Activated CD4-positive, alpha-beta T cell treated with anti-CD3 and anti-CD28 coated beads, Interleukin-2, Interleukin-6, amounts not matched to agents 100 ng/mL and 50 ng/mL, durations not matched to agents 16 hours and 8 hours (primary cell): ENCODE measurements at places on chromosomes 7 and 10.

DNA sequence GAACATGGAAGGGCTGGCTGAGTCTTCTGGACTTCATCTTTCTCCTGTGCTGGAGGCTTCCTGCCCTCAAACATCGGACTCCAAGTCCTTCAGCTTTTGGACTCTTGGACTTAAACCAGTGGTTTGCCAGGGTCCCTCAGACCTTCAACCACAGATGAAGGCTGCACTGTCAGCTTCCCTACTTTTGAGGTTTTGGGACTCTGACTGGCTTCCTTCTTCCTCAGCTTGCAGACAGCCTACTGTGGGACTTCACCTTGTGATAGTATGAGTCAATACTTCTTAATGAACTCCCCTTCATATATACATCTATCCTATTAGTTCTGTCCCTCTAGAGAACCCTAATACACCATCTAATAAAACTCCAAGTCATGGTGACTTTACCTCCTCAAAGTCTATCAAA, 4.0 kb upstream of the CLEC5A start:
- no peak for DNase-seq

GRCh38 chr10:119455609-119456434, 86.7 kb downstream of the RGS10 start:
- no peak for DNase-seq

DNA sequence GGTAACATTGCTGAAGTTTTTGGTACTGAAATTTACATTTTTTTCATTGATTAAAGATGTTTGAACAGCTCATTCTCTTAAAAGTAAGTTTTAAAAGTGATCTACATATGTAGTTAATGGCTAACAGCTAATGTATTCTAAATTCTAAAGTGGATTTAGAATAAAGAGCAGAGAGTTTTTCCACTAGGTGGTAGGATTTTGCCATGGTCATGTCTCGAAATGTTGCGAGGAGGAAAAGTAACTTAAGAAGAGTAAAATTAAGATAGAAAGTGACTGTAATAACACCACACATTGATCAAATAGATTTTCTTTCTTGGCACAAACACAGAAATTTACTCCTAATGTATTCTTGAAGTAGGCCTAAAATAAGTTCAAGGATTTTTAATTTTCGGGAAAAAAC, 19.8 kb downstream of the LSMEM1 start:
- no peak for DNase-seq

DNA sequence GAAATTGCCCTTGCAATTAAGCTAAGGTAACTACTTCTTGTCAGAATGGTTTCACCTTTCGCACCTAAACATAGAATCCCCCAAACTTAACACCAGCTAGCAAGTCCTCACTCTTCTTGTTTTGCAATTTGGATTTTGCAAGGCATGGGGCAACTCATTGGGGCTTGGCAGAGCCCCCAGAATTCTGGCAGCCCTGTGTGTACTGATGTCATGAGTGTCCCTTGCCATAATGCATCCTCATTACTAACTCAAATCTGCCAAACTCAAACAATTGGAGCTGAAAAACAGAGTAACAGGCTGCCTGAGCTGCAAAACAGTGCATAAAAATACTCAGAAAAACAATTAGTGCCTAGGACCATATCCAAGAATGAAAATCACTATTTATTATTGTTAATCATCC, 7.9 kb upstream of the XPNPEP1 start:
- DNase-seq, result no peak

- DNase-seq, result no peak
These were observed 111.2 kb upstream of the TMEM72 start for GRCh38 chr10:44799966-44800365.

DNA sequence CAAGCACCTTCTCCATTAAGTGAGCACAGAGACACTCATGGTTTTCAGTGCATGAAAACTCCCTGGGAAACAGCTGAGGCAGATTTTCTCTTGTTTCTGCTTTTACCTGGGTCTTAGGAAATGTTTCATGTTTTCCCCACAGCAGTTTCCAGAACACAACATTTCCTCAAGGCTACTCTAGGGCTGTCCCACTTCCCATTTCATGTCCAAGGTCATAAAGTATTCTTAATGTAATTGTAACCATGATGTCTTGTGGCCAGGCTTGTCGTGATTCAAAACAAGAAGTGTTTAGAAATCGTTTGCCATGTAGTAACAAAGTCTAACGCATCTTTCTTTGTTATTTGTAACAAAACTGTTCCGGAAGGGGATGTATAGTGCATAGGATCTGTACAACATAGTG, 83.8 kb upstream of the NRP1 start:
- DNase-seq, result no peak

DNA sequence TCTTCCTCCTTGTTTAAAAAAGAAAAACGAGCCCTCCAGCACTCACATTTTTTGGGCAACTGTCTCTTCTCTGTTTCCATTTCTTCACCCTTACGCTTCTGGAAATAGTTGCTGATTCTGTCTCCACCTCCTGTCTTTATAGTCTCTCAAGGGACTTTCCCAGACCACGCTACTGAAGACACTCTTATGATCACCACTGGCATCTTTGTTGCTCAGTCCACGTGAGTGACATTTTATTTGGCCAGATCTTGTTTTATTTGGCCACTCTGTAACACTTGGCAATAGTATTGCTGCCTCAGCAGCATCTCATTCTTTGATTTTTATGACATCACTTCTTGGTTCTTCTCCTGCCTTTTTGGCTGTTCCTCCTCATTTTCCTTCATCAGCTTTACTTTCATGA, 21.6 kb upstream of the NME8 start:
- no peak for DNase-seq

- DNase-seq, result no peak
These were observed 133.0 kb upstream of the PRKCQ start for GRCh38 chr10:6713120-6713519.

GRCh38 chr10:17229016-17229716, 1.1 kb downstream of the VIM start:
- DNase-seq, result peak; percentile 92

- DNase-seq, result no peak
These were observed 12.7 kb upstream of the BNIP3 start for GRCh38 chr10:131994435-131994834.

- DNase-seq, result no peak
These were observed 593.6 kb downstream of the GRM8 start for GRCh38 chr7:126659124-126659523.

DNA sequence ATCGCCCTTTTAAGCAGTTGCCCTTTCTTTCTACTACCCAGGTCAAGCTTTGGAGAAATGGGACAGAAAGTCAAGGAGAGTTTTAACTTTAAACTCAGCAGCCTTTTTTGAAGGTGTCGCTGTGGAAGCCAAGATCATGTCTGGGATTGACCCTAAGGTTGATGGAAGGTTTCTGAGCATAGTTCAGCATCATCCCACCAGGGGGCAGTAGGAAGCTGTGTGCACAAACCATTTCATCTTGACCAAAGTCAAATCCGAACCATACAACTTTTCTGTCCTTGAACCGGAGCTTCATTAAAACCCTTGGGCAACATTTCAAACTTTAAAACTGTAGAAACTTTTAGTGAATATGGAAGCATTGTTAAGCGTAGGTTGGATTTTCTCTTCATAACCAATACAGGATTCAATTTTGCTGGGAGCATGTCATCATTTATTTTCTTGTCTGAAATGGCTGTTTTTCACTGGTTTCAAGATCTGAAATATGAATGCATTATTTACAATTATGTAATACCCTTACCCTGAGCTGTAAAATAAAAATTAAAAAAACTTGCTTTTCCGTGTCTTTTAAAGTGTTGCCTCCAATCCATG, 214.4 kb upstream of the KIAA1217 start:
- DNase-seq, result peak; percentile 59

- DNase-seq, result no peak
These were observed 1.5 kb downstream of the GNB2 start for GRCh38 chr7:100675105-100675451.

GRCh38 chr7:39845006-39845405, 105.0 kb upstream of the CDK13 start:
- DNase-seq, result no peak

DNA sequence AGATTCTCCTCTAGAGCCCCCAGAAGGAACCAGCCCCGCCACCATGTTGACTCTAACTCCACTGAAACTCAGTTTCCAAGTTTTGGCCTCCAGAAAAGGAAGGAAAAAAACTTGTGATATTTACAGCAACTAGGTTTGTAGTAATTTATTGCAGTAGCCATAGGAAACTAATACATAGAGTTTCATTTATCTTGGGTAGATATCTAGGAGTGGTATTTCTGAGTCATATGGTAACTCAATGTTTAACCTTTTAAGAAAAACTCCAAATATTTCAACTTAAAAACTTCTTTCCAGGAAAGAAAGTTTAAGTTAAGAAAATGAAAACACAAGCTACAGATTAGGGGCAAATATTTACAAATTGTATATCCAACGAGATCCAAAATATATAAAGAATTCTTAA, 576.7 kb downstream of the KCNMA1 start:
- DNase-seq, result no peak

DNA sequence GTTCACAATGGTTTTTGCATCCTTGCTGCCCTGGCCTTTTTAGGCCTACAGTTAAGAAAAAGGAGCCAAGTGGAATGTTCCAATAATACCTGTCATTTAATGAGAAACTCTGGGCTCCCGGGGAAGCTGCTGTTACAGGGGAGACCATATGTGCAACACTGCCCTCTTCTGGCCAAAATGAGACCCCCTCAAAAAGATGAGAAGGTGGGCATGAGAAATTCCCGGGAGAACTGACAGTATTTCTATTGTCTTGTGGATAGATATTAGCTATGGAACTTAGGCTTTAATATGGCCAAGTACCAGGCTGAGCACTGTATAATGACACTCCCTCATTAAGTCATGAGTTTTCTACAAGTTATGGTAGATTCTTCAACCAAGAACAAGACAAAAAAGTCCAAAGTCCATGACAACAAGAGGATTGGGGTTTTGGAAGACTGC, 99.4 kb downstream of the CCDC3 start:
- DNase-seq, result peak; percentile 56

- no peak for DNase-seq
These were observed 234.2 kb downstream of the CREB5 start for GRCh38 chr7:28646376-28647075.

DNA sequence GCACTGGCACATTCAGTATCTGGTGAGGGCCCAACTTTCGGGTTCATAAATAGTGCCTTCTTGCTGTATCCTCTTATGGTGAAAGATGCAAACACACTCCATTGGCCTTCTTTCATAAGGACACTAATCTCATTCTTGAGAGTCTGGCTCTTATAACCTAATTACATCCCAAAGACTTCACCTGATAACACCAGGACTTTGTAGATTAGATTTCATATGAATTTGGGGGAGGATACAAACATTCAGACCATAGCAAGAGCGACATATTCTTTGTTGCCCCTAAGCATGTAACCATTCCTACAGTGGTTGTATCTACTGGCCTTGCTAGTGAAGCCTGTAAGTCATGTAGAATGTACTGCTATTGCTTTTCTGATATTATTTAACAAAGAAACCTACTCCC, 525.2 kb downstream of the GFRA1 start:
- no peak for DNase-seq

DNA sequence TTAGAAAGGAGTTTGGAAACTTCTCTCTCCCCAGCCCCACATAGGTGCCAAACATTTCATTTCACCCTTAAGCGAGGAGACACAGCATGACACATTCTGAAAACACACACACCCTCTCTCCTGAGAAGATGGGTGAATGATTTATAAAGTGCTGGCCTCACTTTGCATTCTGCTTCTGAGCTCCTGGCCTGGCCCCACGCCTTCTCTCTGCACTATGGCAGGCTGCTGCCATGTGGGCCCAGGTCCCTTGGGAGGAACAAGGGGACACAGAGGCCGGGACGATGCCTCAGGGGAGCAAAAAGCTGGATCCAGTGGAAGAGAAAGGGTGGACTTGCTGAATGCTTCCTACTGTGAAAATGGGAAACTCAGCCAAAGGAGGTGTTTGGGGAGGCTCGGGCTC, 56.0 kb downstream of the CPXM2 start:
- DNase-seq, result no peak

GRCh38 chr7:91288208-91288824, 24.1 kb downstream of the FZD1 start:
- DNase-seq, result peak; percentile 25

- DNase-seq, result no peak
These were observed 23.2 kb downstream of the SLK start for GRCh38 chr10:103990121-103990520.

- no peak for DNase-seq
These were observed 2.3 kb upstream of the VENTX start for GRCh38 chr10:133235265-133235855.

DNA sequence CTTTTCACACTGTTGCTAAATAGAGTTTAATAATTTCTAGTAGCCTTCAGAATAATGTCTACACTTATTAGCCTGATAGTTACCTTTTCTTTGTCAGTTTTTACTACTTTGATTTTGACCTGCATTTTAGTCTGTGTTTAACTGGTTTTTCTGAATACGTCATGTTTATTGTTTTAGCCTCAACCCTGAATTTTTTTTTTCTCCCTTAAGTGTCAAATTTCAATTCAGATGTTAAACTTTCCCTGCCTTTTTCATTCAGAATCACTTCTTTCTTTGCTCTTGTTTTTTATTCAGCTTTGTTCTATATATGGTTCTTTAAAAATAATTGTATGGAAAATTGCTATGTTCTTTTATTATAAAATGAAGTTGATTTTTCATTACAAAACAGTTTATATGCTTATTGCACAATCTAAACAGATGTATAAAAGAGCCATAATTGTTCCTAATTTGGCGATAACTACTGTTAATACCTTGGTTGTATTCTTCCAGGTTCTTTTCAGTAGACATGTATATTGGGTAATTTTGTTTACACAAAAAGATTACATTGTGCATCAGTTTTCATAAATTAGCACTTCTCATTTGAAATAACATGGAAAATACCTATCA, 159.7 kb downstream of the ADK start:
- DNase-seq, result no peak

DNA sequence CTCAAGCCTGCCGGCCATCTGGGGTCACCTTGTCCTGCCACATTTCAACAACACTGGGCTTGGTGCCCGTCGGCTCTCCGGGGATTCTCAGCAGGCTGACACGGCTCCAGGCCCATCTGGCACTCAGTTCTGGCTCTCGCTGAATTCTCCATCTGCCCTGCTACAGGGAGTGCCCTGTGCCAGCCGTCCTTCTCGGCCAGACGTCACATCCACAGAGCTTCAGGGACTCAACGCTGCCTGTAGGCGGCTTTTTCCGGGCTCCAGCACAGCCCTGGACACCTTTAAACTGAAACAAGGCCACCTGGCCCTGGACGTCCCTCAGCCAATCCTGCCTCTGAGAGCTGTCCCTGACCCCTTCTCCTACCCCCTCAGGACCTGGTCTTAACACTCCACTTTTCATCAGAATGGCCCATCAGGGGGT, 43.0 kb downstream of the TMEM130 start:
- no peak for DNase-seq

- no peak for DNase-seq
These were observed 78.3 kb downstream of the GALNT17 start for GRCh38 chr7:71210220-71210619.

- DNase-seq, result no peak
These were observed 6.0 kb downstream of the AGFG2 start for GRCh38 chr7:100544967-100545359.

DNA sequence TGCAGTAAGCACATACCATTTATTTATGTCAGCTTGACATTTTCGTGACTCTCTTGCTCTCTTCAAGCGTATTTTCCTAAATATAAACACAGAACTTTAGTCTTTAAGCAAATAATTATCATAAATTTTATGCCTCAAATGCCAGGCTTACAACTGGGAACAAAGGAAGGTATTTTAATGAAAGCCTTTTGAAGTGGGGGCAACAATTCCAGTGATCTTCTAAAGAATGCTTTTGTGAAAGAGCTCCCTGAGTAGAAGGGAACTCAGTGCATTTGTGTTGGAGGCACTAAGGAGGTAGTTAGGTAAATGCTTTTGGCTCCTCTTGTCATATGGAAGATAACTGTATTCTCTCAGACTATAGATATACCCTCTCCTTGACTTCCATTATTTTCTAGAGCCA, 104.9 kb downstream of the VPS50 start:
- no peak for DNase-seq

GRCh38 chr7:83148776-83149175, 13.9 kb downstream of the PCLO start:
- DNase-seq, result no peak
